Activated CD4-positive, alpha-beta T cell treated with anti-CD3 and anti-CD28 coated beads, Interleukin-2, amount 10 ng/mL, durations not matched to agents 7 days and 5 days (primary cell): ENCODE measurements at places on chromosomes 3 and 15. TPM values are rescaled to one million over a fixed set of nuclear protein-coding genes. Genes with fewer than 3 reads are reported as not detected.

- no peak for DNase-seq
Measured at GRCh38 chr15:40338921-40339620, 1.7 kb downstream of the CCDC9B start.

DNA sequence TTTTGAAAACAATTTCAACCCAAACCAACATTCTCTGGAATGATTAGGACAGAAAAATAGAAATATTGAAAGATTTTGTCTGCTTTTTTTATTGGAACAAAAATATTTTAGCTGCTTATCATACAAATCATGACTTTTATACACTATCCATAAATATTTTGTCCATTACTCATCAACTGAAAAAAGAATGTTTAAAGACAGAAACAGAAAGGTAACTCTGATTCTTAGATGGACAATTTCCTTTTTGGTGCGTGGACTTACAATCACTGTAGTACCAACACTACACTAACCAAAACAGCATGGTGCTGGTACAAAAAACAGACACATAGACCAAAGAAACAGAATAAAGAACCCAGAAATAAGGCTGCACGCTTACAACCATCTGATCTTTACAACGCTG, 582.8 kb upstream of the CCDC54 start:
- no peak for DNase-seq

CACNA2D3 gene
- not detected for total RNA-seq

DNA sequence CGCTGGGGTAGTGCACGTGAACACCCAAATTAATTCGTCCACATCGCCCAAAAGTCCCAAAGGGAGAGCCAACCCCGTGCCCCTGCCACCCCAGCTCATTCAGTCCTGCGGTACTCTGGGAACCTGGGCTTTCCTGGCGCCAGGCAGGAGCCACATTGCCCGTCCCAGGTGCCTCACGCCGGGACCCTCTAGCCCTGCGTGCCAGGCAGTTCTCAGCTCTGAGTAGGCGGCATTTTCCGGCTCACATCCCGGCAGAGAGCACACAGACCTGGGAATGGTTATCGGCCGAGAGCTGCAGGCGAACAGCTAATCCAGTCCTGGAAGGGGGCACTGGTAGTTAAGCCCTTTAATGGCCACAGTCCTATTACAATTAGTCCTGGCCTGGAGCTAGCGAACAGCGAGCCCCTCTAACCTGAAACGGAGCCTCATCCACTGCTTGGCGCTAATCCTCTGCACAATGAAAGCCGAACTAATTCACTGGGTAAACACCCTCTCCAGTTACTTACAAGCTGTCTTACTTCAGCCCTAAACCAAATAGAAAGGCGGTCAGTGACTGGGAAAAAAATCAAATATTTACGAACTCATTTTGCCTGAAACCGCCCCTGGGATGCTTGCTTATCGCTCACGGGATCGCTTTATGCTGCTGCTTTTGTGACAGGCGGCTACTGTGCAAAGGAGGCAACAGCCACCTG, 254.6 kb upstream of the SOX14 start:
- DNase-seq, result no peak

TLR9 gene
- 0.55 TPM for total RNA-seq

NR2E3 gene
- total RNA-seq, result not detected

- no peak for DNase-seq
Measured at GRCh38 chr3:77329116-77329515, 289.2 kb downstream of the ROBO2 start.

GRCh38 chr15:54462511-54462913, 484.3 kb downstream of the UNC13C start:
- no peak for DNase-seq

GRCh38 chr3:123935830-123936229, 25.2 kb downstream of the CCDC14 start:
- DNase-seq, result no peak

CD276 gene
- total RNA-seq, result 0.37 TPM

TRAT1 gene
- total RNA-seq, result 126 TPM

GRCh38 chr3:66789580-66790237, 208.4 kb upstream of the KBTBD8 start:
- no peak for DNase-seq
